NCI-H1694 treated with DMSO at 0.1 percent for 48 hours (cell line): ENCODE measurements at places on chromosomes 13 and 19.

DNA sequence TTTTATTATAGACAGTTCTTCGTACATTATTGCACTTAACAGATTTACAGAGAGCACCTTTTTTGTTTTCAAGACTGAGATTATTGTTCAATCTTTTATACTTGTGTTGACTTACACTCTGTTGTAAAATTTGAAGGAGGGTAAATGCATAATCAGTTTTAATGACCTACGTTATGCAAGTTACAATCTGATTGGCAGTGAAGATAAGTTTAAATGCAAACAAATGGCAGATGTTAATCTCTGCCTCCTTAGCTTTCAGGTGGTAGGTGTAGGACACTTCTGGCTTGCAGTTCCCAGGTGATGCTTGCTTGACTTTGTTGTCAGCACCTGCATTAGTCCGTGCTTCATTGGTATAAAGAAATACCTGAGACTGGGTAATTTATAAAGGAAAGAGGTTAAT, 424.9 kb downstream of the FGF9 start:
- DNase-seq, result no peak

DNA sequence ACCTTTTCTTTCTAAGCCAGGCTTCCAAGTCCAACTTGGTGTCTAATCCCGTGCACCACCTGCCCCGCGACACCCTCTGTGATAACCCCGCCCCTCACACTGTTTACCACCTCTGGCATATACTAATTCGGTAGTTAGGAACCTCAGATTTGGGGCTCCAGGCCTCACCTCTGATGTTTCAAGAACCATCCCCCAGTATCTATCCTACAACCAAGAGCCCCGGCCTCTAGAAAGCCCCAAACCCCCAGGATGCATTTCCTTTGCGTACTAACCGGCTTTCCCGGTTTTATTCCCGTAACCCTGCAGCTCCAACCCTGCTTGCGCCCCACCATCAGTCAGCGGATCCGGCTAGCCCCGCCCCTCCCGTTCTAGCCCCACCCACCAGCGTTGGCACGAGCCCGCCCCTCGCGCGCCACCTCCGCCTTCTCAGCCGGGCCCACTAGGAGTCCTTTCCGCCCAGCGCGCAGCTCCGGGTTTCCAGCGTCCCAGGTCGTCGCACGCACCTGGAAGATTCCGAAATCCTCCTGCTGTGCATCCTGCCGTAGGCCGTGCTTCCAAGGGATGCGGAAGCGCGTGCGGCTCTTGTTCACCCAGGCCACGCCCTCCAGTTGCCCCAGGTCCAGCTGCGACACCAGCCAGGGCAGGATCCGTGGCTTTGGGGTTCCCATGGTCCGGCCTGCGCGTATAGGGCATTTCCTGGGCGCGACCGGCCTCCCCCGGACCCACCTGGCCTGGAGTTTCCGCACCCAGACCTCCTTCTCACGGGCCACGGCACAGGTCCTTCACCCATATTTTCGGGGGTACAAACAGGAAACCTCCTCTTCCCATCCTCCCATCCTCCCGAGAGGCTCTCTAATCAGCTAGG, 1.3 kb downstream of the IRF3 start:
- peak; percentile 52 for DNase-seq

DNA sequence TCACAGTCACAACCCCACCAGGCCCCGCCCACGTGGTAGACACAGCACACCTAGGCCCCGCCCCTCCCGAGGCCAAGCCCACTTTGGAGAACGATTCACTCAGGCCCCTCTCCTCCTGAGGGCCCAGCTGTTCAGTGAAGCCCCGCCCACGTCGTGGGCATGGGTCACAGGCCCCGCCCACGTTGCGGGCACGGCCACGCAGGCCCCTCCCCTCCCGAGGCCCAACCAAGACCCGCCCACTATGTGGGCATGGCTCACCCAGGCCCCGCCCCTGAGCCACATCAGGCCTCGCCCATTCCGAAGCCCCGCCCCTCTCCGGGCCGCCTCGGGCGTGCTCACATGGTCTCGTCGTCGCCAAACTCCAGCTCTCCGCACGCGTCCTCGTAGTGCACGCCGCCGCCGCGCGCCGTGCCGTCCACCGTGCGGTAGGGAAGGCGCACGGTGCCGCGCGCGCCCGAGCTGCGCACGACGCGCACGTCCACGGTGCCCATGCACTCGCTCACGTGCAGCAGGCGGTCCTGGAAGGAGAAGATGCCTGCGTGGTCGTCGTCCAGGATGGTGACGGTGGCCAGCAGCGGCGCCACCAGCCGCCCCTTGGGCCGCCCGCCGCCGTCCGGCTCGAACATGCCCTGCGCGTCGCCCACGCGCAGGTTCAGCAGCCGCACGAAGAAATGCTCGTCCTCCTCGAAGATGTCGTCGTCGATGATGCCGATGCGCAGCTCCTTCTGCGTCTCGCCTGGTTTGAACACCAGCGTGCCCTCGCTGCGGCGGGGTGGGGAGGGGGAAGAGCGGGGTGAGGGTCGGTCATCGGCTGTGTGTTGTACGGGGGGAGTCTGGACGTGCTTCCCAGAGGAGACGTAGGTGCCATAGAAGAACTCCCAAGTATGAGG, 24.0 kb downstream of the SLC8A2 start:
- no peak for DNase-seq

- no peak for DNase-seq
Measured at GRCh38 chr13:44093607-44094564, 214.2 kb downstream of the LACC1 start.

GRCh38 chr13:110676595-110677587, 29.0 kb downstream of the CARS2 start:
- DNase-seq, result no peak
